Right lung (tissue), 10 donors: ENCODE measurements at places on chromosomes 6 and 20. TPM values are rescaled to one million over a fixed set of nuclear protein-coding genes. Genes with fewer than 3 reads are reported as not detected.

DNA sequence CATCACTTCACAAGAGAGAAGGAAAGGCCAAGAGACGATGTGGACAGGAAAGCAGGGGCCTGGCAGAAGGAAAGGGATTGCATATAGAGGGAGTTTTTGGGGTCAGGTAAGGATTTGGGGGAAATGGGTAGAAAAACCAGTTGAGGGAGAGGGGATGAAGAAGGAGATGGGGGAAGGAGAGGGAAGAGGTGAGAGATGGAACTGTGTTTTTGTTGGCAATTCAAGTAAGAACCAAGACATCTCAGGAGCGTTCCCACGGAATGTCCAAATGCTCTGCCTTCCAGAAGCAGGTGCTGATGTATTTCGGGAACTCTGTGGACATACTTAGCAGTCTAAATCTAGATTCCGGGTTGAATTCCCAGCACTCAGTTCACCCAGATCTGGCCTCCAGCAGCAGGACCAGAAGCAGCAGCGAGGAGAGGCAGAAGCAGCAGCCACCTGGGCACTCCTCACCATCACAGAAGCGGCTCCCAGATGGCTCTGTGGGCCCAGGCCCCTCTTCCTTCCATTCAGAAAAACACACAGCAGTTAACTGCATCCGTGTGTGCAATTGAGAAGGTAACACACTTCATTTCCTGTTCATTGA, 88.8 kb downstream of the DZANK1 start:
- no peak for DNase-seq

DNA sequence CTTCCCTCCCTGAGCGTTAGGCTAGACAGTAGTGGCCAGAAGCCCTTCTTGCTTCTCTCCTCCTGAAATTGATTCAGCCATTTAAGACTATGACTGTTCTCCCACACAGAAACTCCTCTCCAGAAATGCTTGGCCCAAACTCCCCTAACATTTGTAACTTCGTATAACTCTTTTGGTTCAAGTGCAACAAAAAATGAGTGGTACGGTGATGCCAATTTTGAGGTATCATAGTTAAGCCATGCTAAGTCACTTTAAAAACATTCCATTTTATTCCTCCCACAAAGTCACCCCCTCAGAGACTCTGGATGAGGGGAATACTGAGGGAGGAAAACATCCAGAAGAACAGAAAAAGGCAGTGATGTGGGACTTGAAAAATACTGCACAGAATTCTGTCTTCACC, 21.1 kb upstream of the ROS1 start:
- no peak for DNase-seq

MCHR2 gene
- polyA plus RNA-seq: not detected

GRCh38 chr6:106519460-106520394, 109.6 kb downstream of the RTN4IP1 start:
- no peak for DNase-seq

- no peak for DNase-seq
These were observed 286.4 kb upstream of the IRAK1BP1 start for GRCh38 chr6:78580923-78581322.

GRCh38 chr6:85273870-85274269, 176.0 kb upstream of the NT5E start:
- no peak for DNase-seq
